Smooth muscle cell of the brain vasculature (primary cell): ENCODE measurements at places on chromosomes 11 and 22.

GRCh38 chr22:26852176-26852575 lies 194.8 kb downstream of the MIAT start:
- DNase-seq, result no peak

DNA sequence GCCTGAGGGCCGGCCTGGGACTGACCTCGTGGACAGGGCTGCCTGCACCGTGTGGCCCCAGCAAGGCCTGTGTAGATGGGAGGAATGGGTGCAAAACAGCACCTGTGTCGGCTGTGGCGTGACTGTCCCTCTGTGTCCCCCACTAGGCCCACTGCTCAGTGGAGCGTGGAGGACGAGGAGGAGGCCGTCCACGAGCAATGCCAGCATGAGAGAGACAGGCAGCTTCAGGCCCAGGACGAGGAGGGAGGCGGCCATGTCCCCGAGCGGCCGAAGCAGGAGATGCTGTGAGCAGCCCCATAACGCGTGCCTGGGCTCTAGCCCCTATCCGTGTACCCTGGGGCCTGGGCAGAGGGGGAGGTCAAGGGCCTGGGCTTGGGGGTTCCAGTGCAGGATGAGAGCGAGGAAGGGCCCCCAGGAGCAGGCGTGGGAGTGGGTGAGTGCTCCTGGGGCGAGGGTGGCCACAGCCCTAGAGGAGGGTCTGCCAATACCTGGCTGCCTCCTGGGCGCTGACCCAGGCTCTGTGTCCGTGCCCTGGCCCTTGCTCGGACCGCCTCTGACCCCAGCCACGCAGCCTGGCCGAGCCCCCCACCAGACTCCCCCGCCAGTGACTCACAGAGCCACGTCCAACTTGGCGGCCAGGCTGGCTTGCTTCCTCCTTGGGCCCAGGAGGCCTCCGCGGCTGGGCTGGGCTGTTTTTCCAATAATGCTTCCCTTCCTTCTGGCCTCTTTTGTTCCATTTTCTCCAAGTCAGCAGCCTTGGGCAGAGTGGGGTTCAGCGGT lies 11.6 kb downstream of the PRR33 start:
- no peak for DNase-seq

- no peak for DNase-seq
Measured at GRCh38 chr11:19689281-19690000, 23.2 kb upstream of the NAV2 start.

DNA sequence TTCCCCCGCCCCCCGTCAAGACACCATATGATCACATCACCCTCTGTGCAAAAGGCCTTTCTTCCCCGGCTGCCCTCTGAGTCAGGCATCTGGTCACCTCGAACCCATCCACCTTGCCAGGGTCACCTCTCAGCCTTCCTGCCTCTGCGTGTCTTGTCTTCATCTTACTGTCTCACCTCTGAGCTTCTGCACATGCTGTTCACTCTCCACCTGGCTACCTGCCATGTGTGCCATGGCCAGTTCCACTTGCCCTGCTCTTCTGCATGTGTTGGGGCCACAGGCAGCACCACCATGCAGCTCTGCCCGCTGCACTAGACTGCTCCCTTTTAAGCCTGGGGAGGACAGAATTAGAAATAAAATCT lies 9.8 kb downstream of the ZNF74 start:
- DNase-seq, result no peak

DNA sequence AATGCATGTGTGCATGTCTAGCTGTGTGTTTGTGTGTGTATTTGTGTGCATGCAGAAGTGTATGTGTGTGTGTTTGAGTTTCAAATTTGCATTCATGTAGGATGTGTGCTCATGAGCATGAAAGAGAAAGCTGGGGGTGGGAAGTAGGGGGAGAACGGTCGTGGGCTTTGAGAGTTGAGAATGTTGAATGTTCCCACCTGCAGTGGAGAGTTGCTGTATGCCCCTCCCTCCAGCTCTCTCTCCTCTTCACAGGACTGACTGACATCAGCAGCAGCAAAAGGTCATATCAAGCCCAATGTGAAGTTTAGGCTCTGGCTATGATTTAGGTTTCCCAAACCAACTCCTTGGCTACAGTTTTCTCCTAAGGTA lies 63.8 kb upstream of the RRAS2 start:
- DNase-seq, result no peak

GRCh38 chr11:289398-289711 lies 429 bp downstream of the PGGHG start:
- no peak for DNase-seq

- DNase-seq, result no peak
Measured at GRCh38 chr22:49517211-49517610, 310.5 kb downstream of the BRD1 start.

GRCh38 chr22:39634530-39635405 lies 64.2 kb downstream of the CACNA1I start:
- DNase-seq, result peak; percentile 60

- DNase-seq, result no peak
Measured at GRCh38 chr22:36395915-36396314, 8.1 kb upstream of the MYH9 start.

- no peak for DNase-seq
Measured at GRCh38 chr11:13338427-13339069, 61.0 kb downstream of the BMAL1 start.

DNA sequence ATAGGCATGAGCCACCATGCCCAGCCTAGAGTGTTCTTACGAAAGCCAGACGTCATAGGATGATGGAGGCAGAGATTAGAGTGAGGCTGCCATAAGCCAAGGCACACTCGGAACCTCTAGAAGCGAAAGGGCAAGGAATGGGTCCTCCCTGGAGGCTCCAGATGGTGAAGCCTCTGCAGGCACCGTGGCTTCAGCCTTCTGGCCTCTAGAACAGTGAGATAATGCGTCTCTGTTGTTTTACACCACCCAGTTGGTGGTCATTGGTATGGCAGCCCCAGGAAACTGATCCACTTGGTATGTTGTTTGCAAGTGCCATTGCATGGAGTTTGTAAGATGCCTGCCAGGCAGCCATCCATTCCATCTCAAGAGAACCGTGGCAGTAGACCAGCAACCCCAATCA lies 791.0 kb downstream of the TBC1D22A start:
- no peak for DNase-seq

GRCh38 chr22:36507518-36508010 lies 724 bp upstream of the FOXRED2 start:
- DNase-seq, result no peak

DNA sequence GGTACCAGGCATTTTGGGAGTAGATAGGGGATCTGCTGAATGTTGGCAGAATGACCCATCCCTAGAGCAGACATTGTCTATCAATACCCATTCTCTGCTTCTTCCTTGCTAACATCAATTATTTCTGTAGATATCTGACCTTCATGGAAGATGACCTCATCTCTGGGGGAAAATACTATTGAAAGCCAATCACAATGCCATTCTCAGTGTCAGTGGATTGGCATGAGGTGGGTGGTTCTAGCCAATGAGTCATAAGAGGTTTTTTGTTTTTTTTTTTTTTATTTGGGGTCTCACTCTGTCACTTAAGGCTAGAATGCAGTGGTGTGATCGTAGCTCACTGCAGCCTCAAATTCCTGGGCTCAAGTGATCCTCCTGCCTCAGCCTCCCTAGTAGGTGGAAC lies 42.5 kb downstream of the SNX19 start:
- DNase-seq, result no peak

- DNase-seq, result no peak
Measured at GRCh38 chr22:37979782-37980181, 4.6 kb downstream of the SOX10 start.

DNA sequence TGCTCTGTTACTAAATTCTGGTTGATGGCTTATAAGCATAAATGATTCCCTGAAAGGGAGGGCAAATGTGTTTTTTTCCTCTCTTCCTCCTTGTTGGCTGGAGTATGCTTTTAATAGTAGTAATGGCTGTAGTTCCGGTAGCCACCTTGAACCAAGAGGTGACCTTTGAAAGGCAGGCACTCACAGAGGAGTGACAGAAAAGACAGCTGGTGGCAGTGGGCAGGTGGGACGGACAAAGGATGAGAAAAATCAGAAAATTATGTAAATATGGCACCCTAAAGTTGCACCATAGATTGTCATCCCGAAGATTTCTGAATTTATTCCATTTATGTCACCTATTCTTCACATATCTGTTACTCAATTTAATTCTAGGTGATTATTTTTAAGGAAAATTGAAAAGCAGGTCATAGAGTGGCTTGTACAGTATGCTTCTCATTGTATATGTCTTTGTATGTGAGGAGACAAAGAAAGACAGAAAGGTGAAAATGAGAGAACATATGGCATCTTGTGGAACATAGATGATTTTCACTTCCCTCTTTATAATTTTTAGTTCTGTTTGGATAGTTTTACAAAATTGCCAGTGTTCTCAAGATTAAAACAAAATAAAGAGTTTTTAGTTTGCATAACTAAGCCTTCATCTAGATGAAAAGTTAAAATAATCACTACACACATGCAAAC lies 17.0 kb downstream of the CASP12 start:
- DNase-seq, result no peak

DNA sequence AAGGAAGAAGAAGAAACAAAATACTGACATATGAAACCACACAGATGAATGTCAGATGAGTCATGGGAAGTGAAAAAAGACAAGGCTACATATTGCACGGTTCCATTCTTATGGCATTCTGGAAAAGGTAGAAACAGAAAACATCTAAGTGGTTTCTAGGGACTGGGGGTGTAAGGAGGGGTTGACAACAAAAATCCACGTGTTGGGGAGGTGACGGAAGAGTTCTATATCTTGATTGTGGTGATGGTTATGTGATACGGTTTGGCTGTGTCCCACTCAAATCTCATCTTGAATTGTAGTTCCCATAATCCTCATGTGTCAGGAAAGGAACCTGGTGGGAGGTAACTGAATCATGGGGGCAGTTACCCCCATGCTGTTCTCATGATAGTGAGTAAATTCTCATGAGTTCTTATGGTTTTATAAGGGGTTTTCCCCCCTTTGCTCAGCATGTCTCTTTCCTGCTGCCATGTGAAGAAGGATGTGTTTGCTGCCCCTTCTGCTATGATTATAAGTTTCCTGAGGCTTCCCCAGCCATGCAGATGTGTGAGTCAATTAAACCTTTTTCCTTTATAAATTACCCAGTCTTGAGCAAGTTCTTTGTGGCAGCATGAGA lies 6.4 kb upstream of the ARFGAP3 start:
- DNase-seq, result peak; percentile 35

DNA sequence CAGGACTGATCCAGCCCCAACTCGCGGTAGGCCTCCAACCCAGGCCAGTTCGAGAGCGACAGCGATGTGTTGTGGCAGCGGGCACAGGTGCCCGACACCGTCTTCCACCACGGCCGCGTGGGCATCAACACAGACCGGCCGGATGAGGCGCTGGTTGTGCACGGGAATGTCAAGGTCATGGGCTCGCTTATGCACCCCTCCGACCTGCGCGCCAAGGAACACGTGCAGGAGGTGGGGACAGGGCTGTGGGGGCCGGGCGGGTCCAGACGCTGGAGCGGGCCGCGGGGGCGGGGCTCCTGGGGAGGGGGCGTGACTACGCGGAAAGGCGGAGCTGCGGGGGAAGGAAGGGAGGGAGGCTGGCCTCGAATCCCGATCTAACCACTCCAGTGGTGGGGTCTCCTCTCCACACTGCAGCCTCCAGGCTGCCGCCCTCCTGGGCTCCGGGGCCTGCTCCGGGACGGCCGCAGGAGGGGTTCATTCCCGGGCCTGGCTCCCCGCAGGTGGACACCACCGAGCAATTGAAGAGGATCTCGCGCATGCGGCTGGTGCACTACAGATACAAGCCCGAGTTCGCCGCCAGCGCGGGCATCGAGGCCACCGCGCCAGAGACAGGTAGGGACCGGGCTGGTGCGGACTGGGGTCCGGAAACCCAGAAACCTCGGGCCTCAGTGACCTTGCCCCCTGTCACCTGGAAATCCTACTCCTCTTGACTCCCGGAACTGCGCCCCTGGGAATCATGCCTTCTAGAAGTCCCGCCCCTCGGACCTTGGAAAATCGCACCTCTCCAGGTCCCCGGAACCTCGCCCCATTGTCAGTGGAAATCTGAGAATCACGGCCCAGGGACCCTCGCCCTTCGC lies 14.9 kb downstream of the TMEM258 start:
- no peak for DNase-seq

DNA sequence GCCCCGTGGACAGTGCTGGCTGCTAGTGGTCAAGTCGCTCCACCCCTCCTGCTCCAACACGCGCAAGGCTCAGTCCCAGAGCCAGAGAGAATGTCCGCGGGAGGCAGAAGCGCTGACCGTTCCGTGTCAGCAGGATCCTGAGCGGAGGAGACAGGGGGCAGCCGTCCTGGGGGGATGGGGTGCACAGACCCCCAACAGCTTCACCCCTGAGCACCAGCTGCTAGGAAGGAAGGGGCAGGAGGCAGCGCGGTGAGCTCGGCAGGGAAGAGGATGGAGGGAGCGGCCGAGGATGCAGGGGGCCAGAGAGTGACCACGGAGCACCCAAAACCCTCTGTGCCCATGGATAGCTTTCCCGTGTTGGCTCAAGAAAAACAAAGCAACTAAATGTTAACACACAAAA lies 6.4 kb upstream of the TTLL8 start:
- DNase-seq, result no peak

- DNase-seq, result no peak
Measured at GRCh38 chr11:70063555-70063954, 14.6 kb upstream of the ANO1 start.
